ENCODE measurements at places on chromosomes 4 and X.

- no peak for DNase-seq
Measured at GRCh38 chr4:123878976-123879375, 482.4 kb downstream of the SPRY1 start.

DNA sequence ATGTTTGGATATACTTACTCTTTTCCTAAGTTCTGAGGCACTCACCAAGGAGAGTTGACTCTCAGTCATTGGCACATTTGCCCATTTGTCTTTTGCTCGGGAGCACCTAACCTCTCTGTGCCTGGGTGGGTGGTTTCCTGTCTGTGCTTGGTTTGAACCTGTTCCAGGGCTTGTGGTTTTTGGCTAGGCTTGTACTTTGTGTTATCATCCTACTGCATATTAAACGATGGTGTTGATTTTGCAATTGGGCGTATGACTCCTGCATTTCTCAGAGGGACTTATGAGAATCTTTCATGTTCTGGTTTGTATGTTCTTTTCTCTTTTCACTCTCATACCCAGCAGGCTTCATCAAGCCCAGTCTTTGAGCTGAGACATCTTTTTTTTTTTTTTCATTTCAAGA is 161.7 kb downstream of the BTC start:
- DNase-seq, result no peak

DNA sequence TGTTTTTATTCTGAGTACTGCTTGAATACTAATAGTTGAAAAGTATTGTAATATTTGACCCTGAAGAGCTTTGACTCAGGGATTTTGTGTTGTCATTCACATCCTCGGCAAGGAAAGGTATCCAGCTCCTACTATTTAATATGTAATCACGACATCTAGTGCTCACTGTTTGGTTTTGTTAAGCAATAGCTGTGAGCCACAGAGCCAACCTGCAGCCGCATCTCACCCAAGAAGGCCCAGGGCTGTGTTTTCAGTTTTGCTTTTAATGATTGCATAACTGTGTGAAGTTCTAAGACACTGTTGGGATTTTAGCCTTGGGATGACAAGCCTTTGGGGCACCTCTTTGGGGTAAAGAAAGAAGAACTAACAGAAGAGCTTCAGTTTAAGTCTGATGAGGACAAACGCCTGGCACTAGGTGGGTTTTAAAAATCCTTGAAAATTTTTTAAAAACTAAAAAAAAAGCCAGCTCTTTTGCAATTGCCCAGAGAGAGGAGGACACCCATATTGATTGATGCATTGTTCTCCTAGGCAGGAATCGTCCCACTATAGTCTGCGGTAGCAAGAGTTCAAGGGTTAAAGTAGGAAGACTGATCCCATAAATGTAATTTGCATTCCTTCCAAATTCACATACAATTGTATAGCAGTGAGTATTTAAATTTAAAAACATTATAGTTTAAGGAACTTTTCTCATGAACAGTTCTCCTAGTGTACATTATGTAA is 157.8 kb downstream of the RELL1 start:
- no peak for DNase-seq

DNA sequence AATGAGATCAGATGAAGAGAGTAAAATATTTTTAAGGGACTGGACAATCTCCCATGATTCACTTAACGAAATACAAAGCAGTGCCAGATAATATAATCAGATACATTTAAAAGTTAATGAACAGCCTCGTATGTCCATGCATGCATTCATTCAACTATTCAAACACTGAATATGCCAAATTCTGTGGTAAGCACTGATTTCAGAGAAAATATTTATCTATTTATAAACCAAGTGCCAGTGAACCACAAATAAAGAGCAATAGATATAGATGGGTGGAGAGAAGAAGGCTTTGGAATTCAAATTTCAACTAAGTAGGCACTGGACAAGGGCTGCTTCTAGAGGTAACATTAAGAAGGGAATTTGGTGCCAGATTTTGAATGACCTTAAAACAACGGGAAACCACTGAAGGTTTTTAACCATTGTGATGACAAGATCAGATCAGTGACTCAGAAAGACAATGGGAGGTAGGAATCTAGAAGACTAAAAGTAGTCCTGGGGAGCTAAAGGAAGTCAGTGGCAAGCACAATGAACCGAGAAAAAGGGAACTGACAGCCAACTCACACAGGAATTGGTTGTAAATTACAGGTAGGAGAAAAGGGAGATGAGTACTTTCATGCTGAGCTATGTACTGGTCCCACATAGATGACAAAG is 14.2 kb downstream of the ELOVL6 start:
- DNase-seq, result no peak

DNA sequence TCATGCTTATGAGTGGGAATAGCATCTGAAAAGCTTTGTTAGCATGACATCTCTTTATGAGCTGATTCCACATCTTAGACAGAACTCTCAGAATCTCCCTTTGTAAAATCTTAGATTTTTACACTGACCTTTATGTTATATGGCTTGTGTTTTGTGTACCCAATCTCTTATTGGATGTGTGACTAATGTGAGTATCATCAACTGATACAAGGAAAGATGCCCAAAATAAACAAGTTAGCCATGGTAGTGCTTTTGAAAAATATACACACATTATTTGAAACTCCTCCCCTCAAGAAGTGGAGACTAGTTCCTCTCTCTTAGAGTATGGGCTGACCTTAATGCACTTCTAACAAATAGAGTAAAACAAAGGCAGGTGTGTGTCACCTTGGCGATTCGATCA is 160.1 kb upstream of the NRK start:
- DNase-seq, result no peak

- no peak for DNase-seq
Measured at GRCh38 chrX:72142094-72142793, 10.5 kb upstream of the RTL5 start.

DNA sequence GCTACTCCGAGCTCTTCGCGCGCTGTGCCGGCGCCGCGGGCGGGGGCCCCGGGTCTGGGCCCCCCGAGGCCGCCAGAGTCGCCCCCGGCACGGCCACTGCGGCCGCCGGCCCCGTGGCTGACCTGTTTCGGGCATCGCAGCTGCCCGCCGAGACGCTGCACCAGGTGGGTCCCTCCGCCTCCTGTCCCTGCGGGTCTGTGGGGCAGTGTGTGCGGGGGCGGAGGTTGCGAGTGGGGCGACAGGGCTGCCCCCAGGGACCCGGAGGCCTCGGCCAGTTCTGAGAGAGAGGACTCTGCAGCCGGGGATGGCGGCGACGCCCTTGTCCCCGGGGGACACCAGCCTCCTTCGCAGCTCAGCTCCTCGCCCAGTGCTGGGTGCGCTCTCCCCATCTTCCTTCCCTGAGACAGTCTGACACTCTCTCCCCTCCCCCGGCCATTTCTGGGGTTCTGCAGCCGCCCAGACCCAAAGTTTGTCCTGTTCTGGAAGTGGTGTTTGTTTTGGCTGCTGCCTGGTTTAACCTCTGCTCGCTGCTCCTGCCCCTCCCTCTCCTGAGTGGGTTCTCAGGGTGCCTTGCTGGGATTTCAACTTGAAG is 609 bp downstream of the REPS2 start:
- DNase-seq, result peak; percentile 2

GRCh38 chr4:142318280-142318679 is 527.8 kb downstream of the INPP4B start:
- DNase-seq, result no peak
